GM13976 (cell line): ENCODE measurements at places on chromosomes 1 and 21.

GRCh38 chr1:240790856-240791255, 178.9 kb upstream of the GREM2 start:
- DNase-seq = no peak

GRCh38 chr1:102578804-102579203, 529.5 kb downstream of the COL11A1 start:
- no peak for DNase-seq

GRCh38 chr1:26784886-26785285, 2.9 kb upstream of the PIGV start:
- no peak for DNase-seq

DNA sequence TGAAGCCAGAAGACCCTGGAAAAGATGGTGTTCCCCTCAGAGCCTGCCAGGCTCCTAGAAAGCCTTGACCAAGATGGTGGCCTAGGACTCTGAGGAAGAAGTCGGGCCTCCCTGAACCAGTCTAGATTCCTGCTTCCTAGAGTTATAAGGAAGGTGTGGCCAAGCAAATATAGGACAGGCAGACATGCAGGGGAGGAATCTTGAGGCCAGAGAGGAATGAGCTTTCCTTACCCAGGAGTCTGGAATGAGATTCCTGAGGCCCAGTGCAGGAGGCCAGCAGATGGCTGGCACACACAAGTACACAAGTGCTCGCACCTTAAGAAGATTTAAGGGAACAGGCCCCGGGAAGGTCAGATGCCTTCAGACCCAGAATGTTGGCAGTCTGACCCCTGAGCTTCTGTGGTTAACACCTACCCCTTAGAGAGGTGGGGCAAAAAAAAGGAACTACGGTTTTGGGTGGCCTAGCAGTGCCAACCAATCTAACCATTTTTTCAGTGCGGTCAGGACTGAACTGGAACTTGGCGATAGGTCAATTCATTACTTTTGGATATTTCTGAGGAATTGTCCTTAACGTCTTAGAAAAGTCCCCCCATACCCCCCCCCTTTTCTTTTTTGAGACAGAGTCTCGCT, 73.3 kb downstream of the MDM4 start:
- no peak for DNase-seq

- DNase-seq = no peak
These were observed 128.5 kb downstream of the RHOU start for GRCh38 chr1:228863776-228864175.

DNA sequence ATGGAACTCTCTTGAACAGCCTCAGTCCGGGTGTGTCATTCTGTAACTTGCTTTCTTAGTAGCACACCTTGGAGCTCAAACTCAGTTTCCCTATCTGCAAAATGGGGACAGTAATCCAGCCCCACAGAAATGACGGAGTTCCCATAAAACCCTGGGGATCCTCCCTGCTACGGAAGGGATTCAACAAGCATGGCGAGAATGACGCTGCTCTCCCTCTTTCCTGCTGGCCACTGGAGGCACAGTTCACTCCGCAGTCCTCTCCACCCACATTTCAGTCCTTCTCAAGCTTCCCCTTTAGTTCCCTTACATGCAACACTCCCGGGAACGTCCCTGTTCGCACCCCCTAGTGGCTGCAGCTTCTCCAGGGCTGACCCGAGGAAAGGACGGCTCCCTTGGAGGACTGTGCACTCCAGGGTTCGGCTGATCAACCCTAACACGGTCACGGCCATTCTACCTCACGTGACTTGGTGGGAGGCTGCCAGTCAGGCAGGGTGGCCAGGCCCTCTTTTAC, 20.6 kb downstream of the RUNX3 start:
- no peak for DNase-seq

GRCh38 chr1:84862810-84863251, 30.2 kb downstream of the LPAR3 start:
- peak; percentile 64 for DNase-seq
